T-helper 9 cell (primary cell): ENCODE measurements at places on chromosomes 2 and 18.

DNA sequence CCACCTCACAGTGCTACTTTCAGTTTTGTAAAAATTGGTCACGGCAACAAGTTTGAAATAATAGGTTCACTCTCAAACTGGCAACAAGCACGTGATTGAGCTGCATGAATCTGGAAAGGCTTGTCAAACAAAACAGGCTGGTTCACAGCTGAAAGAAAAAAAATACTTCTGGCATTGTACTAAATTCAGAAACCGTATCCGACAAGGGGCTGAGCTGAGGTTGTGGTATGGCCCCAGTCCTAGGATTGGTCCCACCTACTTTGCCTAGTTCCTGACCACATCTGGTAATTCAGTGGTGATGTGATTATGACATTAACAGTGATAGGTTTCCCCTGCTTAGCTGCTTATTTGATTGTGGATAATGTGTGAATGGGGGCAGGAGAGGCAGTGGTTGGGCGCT is 326.5 kb upstream of the THUMPD2 start:
- DNase-seq = no peak

- no peak for DNase-seq
Measured at GRCh38 chr18:9679125-9679524, 29.0 kb upstream of the RAB31 start.

DNA sequence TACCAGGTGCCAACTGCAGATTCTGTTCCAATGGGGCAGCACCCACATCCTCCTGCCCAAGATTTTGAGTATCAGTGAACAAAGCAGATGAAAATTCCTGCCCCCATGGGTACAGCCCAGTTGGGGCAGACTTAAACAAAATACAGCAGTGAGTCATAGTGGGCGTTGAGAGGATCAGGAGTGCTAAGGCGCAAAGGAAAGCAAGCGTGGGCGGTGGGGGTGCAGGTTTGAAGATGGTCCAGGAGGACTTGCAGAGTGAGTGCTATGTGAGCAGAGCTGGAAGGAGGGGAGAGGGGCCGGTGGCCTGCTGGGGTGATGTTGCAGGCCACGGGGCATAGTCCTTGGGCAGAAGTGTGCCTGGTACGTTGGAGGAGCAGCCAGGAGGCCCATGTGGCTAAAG is 24.7 kb downstream of the STEAP3 start:
- DNase-seq = no peak

DNA sequence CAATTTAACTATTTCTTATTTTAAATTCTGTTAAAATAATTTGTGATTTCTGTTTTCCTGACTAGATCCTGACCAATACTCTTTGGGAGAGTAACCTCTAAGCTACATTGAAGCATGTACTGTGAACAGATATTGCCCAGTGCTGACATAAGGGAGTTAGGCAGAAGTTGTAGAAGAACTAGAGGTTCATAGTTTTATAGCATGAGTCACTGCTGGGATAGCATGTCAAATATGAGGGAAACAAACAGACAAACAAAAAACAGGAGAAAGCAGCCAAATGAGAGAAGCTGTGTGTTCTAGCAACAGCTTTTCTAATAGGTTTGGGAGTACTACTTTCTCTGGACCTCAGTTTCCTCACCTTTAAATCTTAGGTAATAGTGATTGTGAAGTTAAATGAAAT is 72.4 kb downstream of the CERS6 start:
- DNase-seq = no peak

GRCh38 chr2:183214680-183215079 is 90.4 kb downstream of the NUP35 start:
- no peak for DNase-seq

DNA sequence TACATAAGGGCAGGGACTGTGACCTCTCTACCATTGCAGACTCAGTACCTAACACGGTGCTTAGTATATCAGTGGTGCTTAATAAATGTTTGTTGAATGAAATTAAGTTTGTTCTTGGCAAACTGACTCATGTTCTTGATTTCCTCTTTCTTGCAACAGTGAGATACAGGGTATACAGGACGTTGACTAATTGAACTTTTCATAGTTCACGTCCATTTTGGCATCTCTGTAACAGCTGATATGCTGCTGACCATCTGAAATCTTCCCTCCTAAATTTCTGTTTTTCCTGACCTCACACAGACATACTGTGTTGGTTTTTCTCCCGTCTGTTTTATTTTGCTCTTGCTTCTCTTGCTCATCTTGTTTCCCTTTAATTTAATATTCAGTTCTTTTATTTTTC is 44.2 kb downstream of the LHCGR start:
- DNase-seq = no peak

GRCh38 chr2:66693076-66693965 is 258.4 kb downstream of the MEIS1 start:
- DNase-seq = no peak

GRCh38 chr2:190532581-190532980 is 1.9 kb downstream of the NEMP2 start:
- DNase-seq = no peak

DNA sequence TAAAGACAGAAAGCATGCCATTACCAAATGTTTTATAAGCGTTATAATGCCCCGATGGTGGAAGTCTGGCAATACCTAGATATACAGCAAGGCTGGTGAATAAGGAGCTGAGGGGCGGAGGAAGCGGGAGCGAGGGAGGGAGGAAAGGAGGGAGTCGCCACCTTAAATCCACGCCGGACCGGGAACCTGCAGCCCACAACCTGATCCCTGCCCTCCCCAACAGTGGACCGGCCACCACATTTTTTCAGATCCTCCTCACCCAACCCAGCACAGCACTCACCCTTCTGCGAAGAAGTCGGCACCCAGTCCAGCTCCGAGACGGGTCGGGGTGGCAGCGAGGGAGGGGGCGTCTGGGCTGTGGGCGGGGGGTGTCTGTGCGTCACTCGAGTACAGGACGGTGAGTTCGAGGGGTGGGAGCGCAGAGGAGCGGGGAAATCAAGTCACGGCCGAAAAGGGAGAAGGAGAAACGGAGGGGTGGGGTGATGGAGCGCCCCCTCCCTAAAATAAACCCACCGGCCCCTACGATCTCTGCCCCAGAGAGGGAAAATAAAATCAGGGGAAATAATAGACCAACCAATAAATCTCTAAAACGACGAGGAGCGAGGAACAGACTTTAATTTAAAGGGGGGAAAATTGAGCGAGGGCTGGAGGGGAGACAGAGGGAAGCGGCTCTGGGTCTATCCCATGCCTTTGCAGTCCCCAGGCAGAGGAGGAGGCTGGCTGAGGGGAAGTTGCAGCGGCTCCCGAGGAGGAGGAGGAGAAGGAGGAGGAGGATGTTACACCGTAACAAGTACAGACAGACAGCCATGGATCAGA is 96.5 kb upstream of the SERTAD2 start:
- peak; percentile 31 for DNase-seq

DNA sequence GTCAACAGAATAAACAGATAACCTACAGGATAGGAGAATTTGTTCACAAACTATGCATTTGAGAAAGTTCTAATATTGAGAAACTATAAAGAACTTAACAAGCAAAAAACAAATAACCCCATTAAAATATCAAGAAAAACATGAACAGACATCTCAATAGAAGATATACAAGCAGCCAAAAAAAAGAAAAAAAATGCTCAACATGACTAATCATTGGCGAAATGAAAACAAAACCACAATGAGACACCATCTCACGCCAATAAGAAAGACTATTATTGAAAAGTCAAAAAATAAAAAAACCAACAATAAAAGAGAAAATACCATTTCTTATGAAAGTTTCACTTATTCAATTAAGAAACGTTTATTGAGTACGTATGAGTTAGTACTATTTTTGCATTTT is 800.5 kb downstream of the CBLN2 start:
- no peak for DNase-seq

DNA sequence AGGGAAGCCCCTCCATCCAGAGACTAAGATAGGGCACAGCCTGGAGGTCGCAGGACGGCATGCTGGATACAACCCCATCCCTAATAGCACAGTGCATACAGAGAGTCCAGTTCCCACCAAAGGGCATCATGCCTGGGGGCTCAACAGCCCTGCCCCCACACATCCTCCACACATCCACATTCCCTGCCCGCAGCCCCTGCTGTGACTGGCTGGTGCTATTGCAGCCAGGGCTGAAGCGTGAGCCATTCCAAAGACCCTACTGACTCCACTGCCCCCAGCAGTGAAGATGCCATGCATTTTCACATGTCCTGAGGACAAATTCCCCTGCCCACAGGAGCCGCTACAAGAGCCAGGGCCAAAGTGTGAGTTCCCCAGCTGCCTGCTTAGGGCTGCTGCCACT is 641.6 kb downstream of the METTL4 start:
- no peak for DNase-seq

GRCh38 chr2:8986327-8986976 is 17.0 kb downstream of the MBOAT2 start:
- DNase-seq = no peak

GRCh38 chr2:219422952-219423534 is 4.9 kb downstream of the DES start:
- no peak for DNase-seq

GRCh38 chr2:4937550-4937949 is 754.6 kb upstream of the SOX11 start:
- DNase-seq = no peak

DNA sequence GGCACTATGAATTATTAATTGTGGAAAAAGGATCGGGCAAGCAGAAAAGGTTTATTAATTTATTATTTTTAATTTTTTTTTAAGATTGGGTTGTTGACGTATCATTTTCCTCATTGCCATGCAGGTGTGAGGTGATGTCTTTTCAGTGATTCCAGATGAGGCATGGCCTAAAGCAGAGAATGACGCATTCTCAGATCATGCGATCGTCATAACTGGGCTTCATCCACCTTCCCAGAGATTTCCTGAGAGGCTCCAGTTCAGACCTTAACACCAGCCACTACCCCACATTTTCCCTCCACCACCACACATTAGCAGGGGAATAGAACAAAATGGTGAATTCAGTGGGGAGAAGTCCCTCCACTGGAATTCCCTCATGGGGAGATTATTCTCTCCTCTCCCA is 518.4 kb upstream of the SPHKAP start:
- no peak for DNase-seq

GRCh38 chr2:85767803-85768665 is 14.2 kb downstream of the ATOH8 start:
- no peak for DNase-seq

DNA sequence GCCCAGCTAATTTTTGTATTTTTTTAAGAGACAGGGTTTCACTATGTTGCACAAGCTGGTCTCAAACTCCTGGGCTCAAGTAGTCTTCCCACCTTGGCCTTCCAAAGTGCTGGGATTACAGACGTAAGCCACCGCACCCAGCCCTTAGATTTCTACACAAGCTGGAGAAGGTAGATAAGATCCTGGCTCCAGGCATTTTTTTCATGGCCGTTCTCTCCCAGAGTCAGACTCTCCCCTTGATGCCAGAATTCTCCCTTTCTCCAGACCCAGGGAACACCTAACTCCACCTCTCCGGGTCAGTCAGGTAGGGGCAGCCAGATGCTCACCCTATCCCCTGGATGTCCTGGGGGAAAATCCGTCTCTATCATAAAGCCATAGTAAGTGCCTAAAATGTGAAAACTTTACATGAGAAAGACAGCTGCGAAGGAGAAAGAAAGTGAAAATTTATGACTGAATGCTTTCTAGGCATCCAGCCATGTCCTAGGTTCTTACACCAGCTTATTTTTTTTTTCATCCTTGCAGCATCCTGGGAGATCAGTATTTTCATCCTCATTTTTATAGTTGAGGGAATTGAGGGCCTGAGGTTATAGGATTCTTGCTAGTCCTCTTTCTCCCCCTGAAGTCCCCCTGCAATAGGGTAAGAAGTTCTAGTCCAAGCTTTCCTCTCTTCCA is 16.3 kb downstream of the SIX3 start:
- DNase-seq = no peak

DNA sequence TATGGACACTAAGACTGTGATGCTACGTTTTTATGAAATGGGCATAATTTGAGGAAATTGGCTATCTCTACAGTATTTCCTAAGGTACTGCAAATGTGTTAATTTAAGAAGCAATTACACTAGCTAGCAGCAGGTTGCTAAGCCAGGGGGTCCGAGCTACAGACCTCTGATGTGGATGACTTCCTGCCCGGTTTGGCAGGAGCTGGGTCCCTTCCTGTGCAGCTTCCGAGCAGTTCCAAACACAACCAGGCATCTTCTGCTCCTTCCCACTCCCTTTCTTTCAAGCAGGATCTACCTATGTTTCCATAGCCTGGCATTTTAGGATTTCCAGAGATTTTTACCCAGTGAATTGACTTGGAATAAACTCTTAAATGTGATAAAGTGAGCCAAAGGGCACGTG is 55.7 kb downstream of the SCN2A start:
- no peak for DNase-seq

DNA sequence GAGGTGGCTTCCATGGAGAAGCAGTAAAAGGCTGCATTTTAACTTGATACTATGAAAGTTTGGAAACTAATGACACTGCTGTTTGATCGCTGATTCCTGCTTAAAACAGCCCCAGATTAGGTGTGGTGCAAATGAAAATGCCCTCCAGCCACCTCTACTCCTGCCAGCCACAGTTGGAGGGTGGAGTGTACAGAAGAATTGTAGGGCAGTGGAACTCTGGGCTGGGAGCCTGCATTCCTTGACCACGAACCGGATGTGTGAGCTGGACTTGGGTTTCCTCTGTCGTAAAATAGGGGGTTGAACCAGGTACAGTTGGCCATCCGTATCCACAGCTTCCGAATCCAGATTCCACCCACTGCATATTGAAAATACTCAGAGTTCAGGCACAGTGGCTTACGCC is 84.6 kb upstream of the RFX8 start:
- no peak for DNase-seq

- DNase-seq = no peak
Measured at GRCh38 chr18:40501026-40501425, 1454.0 kb upstream of the PIK3C3 start.

DNA sequence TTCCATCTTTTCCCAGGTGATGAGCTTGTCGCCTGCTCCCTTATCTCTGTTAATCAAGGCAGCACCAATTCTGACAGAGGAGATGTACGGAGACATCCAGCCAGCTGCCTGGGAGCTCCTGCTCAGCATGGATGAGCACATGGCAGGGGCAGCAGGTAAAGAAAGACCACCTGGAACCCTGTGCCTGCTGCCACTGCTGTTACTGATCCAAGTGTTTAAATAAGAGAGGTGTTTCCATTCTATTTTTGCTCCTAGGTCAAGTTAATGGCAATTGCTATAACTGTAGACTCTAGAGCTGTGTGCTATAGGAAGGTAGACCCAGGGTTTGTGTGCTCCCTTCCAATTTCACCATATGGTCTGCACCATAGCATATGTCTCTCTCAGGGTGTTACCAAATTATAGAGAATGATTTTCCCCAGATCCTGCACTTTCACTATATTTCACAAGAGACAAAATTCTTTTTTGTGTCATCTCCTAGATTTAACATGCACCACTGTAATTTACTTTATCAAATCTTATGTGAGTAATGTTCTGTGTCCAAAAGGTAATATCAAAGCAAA is 88.6 kb upstream of the RPE start:
- no peak for DNase-seq

- no peak for DNase-seq
Measured at GRCh38 chr2:147632198-147632597, 212.6 kb upstream of the ACVR2A start.

GRCh38 chr2:147512206-147512605 is 332.6 kb upstream of the ACVR2A start:
- no peak for DNase-seq
